GF-D8 (cell line): ENCODE measurements at places on chromosomes 2 and 18.
A peak's percentile ranks its signal among the peaks of the same experiment; 100 is the strongest.

GRCh38 chr2:78721355-78722033 lies 304.0 kb upstream of the REG3G start:
- no peak for DNase-seq

- no peak for DNase-seq
These were observed 448.7 kb downstream of the ERBB4 start for GRCh38 chr2:212089873-212090272.

DNA sequence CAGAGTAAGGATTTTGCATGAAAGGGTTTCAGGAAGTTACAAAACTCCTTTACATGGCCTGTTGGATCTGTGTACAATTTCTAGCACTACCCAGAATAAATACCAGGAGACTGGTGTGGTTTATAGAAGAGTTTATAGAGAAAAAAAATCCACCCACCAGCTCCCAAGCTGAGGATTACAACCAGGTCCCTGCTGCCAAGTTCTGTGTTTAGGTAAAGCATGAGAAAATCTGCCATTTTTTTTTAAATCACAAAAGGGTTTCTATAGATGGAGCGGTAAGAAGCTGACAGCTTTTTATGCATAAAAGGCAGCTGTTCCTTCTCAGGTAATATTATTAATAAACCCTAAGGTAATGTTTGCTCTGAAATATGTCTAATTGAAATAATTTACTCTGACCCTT lies 545.4 kb upstream of the ZEB2 start:
- no peak for DNase-seq

GRCh38 chr2:215136669-215137328 lies 1.6 kb downstream of the ABCA12 start:
- DNase-seq: no peak

GRCh38 chr2:238499731-238500580 lies 73.2 kb downstream of the ASB1 start:
- no peak for DNase-seq

- no peak for DNase-seq
These were observed 1273.6 kb upstream of the SLC39A10 start for GRCh38 chr2:194383401-194383800.

DNA sequence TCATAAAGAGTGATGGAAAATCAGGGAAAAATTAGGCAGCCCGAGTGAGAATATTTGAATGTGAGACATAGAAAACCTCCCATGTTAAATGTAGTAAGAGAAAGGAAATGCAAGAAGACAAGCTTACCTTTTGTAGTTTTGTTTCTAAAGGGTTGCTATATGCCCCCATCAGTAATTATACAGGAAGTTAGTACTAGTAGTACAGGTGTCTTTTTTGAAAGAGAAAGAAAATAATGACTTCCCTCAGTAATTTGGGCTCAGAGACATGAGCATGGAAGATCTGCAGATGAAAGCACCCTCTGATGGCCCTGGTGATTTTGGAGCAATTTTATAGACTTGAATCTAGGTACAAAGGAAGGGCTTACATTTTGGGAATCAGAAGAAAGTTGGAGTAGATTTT lies 80.8 kb downstream of the RHBDD1 start:
- no peak for DNase-seq

- no peak for DNase-seq
These were observed 56.3 kb downstream of the DNAH7 start for GRCh38 chr2:196012314-196012713.

- no peak for DNase-seq
These were observed 568.3 kb upstream of the MEX3C start for GRCh38 chr18:51765606-51766360.

DNA sequence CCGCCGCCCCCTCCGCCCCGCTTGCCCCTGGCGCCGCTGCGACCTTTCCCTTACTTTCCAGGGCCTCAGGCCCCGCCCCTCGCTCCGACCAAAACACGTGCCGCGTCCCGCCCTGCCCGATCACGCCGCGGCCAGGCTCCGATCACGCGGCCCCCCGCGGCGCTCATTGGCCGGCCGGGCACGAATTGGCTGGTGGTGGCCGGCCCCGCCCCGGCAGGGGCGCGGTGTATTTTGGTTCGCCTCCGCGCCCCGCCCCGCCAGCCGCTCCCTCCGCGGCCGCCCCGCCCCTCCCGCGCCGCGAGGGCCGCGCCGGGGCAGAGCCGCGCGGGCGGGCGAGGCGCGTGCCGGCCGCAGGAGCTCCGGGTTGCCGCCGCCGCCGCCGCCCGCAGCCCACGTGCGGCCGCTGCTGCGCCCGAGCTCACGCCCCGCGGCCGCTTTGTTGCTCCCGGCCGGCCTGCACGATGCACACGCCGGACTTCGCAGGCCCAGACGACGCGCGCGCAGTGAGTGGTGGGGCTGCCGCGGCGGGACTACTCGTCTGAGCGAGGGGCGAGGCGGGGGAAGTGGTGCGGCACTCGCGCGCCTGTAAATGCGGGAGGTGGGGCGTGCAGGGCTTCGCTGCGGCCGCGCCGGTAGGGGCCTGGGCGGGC lies at the start of gene KLF11:
TSS of gene KLF11 (plus strand) at position 295 of the 650 bp plus-strand sequence. CDS start at position 462, 167 bp downstream.
- DNase-seq: peak; percentile 76

GRCh38 chr18:67730886-67731285 lies 214.4 kb upstream of the DSEL start:
- no peak for DNase-seq

GRCh38 chr2:136244536-136244885 lies 126.6 kb upstream of the CXCR4 start:
- no peak for DNase-seq

DNA sequence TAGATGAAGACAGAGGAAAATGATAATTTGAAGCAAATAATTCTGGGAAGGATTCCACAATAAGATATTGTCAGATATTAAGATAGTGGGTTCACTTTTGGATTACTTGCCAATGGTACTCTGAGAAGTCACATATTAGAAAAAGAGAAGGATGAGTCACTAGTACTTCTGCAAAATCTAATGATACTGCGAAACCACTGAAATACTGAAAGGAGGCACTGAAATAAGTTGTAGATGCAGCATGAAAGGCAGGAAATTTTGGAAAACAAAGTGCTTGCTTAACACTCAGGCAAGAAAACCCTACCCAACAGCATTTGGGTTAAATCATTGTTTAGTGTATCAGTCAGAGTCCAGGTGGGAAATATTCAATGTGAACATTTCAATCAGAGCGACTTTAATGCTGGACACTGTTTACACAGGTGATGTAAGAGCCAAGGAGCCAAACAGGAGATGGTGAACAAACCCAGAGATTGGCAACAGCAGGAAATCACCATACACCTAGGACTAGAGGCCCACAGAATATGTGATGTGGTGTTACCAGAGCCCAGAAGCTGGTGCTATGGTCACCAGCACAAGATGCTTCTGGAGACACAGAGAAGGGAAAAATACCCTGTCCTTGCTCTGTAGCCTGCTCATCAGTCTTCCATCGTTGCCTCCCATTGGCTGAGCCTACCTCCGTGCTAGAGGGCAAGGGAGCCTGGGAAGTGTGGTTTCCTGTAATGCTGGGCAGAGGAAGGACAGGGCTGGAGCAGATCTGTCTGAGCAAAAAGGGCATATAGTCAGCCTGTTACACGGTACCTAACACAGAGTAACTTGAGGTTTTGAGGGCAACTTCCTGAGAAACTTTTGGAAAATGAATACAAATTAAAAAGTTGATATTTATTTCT lies 204.7 kb upstream of the ITGA4 start:
- DNase-seq: no peak
